HT1080 (cell line): ENCODE measurements at places on chromosomes 2 and 18. TPM values are rescaled to one million over a fixed set of nuclear protein-coding genes. Genes with fewer than 3 reads are reported as not detected.

GRCh38 chr2:103364177-103364576, 602.3 kb downstream of the TMEM182 start:
- DNase-seq: no peak

Gene FHOD3
- total RNA-seq: 43.0 and 47.1 TPM in 2 replicates

Gene TOGARAM2
- 0.17 and 0.59 TPM in 2 replicates for total RNA-seq

Gene ABCG5
- not detected in 2 replicates for total RNA-seq

DNA sequence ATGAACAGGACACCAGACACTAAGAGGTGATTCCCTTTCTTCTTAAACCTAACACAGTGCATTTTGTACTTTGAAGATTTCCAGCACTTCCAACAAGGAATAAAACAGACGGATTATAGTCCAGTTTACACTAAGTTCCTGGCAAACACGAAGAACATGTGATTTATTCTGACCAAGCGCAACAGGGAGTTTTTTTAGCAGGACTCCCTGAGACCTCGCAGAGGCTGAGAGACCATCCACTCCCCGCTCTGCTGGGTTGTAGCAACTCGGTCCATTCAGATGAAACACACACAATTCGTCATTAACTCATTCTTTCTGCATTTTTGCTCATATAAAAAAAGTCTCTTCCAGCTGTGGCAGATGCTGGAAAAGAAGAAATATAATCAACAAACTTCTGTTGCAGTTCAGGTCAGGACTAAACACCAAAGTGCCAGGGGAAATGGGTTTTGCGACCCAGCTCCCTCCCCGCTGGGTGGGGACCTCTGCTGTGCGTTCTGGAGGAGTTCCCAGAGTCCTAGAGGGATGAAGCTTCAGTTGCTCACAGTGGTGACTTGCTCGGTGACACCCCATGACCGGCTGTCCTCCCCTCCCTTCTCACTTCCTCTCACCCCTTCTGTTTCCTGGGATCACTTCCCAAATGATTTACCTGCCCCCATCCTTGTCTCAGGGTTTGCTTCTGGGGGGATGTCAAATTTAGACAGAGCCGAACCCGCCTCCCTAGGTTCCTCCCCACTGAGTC, 52.5 kb downstream of the KCNF1 start:
- no peak for DNase-seq

- DNase-seq: no peak
Measured at GRCh38 chr2:58182527-58182926, 58.6 kb downstream of the FANCL start.

- DNase-seq: no peak
Measured at GRCh38 chr2:72694715-72695496, 130.9 kb downstream of the EXOC6B start.

DNA sequence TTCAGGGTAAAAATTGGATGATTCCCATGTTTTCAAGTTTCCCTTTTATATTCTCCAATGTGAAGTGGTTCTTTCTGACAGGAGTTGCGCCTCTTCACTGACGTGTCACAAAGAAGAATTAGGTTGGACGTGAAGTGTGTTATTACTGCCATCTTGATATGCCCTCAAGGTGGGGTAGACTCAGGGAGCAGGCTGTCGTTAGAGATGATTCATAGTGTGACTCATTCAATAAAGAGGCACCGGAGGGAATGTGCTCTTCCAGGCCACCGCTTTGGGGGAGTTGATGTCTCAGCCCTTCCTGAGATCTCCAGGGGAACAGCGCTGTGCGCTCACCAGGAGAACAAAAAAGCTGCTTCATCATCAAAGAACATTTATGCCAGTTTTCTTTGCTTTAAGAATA, 3.6 kb upstream of the DGKD start:
- peak; percentile 98 for DNase-seq

Gene HJURP
- total RNA-seq: 89.0 and 101 TPM in 2 replicates

DNA sequence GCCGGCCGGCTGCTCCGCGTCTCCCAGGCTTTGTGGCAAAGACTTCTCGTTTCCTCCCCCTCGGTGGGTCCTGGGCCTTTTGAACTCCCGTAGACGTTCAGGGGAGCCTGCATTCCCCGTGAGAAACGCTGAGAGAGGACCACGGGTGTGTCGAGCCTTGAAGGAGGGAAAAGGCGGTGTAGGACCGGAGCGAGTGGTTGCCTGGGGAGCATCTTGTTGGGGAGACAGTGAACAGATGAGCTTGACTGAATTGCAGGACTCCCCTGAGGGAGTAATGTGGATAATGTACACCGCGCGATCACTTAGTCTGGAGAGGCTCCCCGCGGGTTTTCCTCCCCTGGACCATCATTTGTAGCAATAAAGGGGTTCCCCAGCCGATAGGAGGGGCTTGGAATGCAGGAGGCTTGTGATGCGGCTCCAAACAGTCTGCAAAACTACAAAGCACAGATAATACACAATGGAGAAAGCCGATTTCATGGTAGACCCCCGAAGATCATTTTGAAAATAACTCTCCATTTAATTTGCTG, 769 bp downstream of the ALMS1 start:
- DNase-seq: no peak

Gene HOXD3
- not detected in 2 replicates for total RNA-seq

GRCh38 chr2:121579309-121579708, 48.6 kb downstream of the RNU4ATAC start:
- no peak for DNase-seq

GRCh38 chr2:57343391-57344006, 703.1 kb upstream of the VRK2 start:
- no peak for DNase-seq

Gene C1D
- total RNA-seq: 21.7 and 26.8 TPM in 2 replicates

Gene SLC25A52
- total RNA-seq: not detected in 2 replicates

DNA sequence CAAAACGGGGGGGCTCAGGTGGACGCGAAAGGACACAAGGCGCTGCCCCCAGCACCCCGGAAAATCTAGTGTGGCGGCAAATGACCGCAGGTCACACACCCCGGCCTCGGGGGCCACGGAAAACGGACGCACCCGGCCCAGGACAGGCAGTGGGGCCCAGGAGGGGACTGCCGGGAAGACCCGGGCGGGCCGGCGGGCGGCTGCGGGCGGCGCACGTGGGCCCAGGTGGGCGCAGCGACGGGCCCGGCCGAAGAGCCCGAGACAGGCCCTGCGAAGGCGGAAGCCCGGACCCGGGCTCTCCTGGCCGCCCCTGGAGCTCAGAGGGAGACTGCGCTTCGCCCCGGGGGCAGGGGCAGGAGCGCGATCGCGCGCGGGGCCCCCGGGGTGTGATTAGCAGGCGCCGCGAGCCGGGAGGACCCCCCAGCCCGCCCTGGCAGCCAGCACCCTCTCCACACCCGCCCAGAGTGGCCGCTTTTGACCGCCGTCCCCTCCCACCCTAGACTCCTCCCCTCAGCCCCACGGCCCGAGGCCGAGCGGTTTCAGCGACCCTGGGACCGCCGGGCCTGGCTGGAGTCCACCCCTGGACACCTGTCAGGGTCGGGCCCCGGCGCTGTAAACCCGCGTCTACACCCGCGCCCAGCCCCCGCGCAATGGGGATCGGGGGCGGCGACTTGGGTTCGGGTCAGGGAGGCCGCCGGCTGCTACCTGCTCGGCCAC, 773 bp downstream of the MBP start:
- DNase-seq: no peak
